ENCODE measurements at places on chromosomes 2 and 18.

- no peak for DNase-seq
Measured at GRCh38 chr2:191249156-191249813, 4.1 kb downstream of the MYO1B start.

DNA sequence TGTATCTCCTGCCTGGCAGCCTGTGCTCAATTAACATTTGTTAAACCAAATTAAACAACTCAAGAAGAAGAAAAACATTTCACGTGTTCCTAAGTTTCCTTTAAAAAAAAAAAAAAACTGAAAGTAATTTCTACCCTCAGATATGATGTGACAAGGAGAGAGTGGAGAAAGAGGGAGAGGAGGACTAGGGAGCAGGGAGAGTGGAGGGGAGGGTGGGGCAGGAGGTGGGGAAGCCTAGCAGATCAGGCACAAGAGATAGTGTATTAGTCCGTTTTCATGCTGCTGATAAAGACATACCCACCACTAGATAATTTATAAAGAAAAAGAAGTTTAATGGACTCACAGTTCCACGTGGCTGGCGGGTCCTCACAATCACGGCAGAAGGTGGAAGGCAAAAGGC, 46.4 kb downstream of the CYP1B1 start:
- DNase-seq = no peak

DNA sequence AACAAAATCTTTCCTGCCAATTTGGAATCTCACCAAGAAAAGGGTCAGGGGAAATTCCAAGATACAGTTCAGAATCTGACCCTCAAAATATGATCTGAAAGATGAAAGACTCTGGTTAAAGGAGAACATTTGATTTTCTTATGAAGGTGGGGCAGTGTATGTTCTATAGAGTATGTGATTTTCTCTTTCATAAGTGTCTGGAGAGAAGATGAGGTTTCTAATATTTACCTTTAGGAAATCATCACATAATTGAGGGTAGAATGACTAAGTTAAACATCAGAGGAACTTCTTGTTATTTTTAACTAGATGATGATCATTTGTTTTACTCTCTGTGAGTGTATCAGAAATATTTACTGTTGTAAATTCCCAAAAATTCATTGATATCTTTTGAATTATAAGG, 27.8 kb upstream of the MBOAT2 start:
- no peak for DNase-seq

- DNase-seq = no peak
Measured at GRCh38 chr2:84257831-84258230, 201.2 kb downstream of the SUCLG1 start.

- DNase-seq = no peak
Measured at GRCh38 chr2:69166812-69167468, 154.0 kb downstream of the ANTXR1 start.

GRCh38 chr2:181781078-181781786, 100.9 kb upstream of the NEUROD1 start:
- no peak for DNase-seq

- no peak for DNase-seq
Measured at GRCh38 chr2:238302087-238302486, 13.7 kb upstream of the PER2 start.
